ENCODE measurements at places on chromosomes 2 and 18.
A peak's percentile ranks its signal among the peaks of the same experiment; 100 is the strongest.

GRCh38 chr2:40169430-40169829, 282.5 kb downstream of the SLC8A1 start:
- no peak for DNase-seq

DNA sequence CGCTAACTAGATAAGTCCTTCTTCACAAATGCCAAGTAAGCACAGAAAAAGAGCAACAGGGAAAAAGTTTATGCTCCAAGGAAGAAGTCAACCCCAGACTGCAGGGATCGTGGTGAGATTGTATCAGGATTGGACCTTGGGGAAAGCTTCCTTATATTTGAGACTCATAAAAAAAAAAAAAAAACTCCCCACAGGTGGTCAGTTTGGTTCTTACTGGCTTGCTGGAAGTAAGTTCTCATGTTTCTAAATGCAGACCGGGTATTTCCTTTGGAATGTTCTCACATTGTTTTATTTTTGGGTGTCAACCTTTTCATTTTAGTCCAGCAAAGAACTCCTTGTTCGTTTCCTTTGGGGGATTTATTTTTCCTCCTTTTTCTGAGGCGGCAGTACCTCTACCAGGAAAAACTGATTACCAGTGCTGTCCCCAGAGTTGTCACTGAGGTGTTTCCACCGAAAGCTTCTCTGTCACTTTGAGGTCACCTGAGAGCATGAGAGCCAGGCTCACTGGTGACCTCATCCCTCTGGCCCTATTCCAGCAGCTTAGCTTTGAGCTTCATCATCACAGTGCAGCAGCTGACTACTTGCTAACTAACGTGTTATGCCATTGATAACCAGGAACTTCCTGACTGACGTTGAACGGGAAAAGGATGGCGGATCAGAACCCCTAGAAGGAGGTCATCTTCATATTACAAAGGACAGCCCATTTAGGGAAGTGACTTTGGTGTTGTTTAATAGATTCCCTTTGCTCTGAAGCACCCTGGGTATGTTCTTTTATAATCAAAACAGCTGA, 16.8 kb upstream of the ATP8B1 start:
- peak; percentile 88 for DNase-seq

- no peak for DNase-seq
Measured at GRCh38 chr2:84817239-84817655, 63.6 kb downstream of the TRABD2A start.

GRCh38 chr2:201419057-201419635, 32.1 kb downstream of the TRAK2 start:
- no peak for DNase-seq

GRCh38 chr2:5915881-5916310, 223.7 kb downstream of the SOX11 start:
- peak; percentile 87 for DNase-seq

DNA sequence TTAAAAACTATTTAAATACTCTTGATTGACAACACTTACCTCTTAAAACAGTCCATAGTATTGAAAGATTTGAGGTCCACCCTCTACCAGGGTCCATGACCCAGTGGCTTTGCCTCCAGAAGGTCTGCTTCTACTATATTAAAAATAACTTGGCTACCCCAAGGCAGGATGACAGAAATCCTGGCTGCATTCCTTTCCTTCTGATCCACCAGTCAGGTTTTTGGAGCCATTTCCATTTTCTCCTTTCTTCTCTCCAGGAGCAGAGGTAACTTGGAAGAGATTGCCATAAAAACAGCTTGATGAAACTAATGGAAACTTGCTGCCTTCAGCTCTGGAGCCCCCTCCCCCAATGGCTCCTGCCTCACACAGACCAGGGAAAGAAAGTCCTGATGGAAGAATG, 2.6 kb upstream of the FAM171B start:
- no peak for DNase-seq

DNA sequence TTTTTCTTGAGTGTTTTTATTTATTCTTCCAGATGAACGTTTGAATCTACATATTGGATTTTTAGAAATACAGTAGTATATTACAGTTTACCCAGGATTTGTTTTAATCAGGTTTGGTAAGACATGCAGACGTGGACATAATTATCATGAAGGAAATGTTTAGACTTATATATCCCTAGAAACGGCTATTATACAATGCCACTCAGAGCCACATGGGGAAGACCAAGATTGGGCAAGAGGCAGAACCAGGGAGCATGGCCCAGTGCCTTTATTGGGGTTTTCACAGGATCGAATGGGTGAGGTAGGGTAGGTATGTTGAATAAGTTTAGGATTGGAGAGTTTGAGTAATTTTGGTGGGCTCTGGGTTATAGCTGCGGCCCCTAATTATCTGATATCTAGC, 212.2 kb downstream of the CAMKMT start:
- no peak for DNase-seq

DNA sequence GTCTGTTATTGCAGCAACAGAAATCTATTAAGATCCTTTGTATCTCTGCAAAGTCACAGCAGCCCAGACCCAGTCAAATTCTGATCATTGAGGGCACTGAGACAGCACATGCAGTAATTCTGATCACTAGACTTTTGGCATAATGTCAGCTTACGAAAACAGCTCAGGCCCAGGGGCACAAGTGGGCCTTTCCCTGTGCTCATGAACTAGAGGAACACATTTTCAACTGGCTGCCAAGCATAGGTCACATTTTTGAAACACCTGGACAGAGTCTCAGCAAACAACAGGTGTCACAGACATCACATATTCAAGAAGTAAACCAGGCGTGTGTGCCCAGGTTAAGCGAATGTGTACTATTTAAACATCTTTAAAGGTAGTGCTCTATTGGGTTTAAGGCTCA, 13.7 kb downstream of the DOCK10 start:
- DNase-seq = no peak

GRCh38 chr2:196171946-196172345, 568 bp upstream of the STK17B start:
- DNase-seq = no peak

GRCh38 chr2:120949027-120949956, 213.6 kb downstream of the GLI2 start:
- peak; percentile 31 for DNase-seq

DNA sequence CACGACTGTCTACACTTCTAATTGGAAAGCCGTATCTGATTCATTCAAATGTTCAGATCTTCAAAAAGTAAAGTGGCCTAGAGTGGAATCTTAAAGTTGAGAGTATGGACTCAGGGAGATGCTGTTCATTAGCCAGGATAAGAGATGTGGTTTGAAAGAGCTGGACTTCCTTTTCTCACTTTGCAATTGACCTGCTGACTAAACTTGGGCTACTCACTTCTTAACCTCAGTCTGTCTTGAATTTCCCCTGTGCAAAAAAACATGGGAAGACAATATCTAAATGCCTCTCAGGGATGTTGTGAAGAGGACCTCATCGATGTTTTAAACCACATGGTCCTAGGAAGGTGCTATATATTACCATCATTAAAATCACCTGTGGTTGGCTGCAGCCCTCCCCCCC, 64.1 kb downstream of the BCL2 start:
- no peak for DNase-seq

DNA sequence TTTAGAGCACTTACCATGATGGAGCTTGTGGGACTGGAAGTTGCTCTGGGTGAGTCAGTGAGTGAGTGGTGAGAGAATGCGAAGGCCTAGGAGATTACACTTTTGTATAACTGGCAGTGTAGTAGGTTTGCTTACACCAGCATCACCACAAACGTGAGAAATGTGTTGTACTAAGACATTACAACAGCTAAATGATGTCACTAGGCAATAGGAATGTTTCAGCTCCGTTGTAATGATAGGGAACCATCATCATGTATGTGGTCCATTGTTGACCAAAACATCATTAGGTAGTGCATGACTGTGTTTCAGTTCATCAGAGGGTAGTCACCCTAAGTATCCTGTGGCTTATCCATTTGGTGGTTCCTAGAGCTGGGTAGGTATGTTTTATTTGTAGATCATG, 11.9 kb downstream of the ZNF407 start:
- DNase-seq = no peak

DNA sequence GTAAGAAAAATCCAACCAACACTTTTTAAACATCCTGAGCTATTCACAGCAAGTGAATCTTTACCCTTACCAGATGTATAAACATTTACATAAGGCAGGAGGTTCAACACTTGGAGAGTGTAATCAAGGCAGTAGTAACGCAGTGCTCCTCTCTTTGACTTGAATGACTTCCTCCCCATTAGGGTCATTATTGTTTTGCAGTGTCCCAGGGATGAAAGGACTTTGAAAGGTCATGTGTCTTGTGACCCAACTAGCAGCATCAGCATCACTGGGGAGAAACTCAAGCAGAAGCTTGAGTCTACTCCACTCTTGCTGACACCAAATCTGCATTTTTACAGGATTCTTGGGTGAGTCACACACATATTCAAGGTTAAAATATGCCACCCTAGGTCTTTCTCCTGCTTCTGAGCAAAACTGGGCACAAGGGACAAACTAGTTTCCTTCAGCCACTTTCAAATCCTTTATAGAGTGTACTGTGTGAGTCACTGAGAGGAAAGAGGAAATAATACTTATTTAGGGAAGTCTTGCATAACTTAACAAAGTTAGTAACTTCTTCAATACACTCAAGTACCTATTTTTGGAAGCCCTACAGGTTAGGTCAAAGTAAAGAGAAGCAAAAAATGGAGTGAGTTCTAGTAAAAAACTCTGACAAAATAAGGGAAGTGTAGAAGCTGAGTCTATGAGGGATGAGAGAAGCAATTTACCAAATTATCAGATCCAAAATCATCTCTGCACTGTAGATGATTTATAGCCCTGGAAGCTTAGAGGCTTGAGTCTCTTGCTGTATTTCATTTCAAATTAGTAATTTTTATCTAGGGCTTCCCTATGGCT, 51.0 kb upstream of the EML4 start:
- DNase-seq = no peak

GRCh38 chr2:117997872-117998454, 15.9 kb downstream of the CCDC93 start:
- peak; percentile 36 for DNase-seq

DNA sequence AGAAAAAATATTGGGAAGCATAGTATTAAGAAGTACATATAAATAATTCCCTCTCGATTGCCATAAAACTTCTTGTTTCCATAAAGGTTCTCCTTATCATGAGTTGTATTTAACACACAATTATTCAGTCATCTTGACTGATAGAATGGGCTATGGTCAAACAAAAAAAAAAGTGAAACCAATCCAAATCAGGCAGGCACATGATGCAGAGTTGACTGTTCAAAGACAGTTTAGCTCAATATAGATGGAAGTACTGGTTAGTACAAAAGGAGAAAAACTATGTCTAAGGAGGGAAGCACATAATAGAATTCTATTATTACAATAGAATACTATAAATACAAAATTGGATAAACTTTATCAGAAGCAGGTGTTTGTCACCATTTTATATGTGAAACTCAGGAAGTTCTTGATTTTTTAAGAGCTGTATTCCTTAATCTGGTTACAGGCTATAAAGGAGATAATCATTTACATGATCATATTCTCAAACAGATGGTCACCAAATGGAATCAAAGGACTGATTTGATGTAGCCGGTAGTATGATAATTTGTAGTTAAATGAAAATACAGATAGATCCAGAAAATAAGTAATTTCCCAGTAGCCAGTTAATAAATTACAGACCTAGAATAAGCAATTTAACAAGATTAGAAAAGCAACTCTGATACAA, 18.2 kb upstream of the CALCRL start:
- DNase-seq = no peak

- no peak for DNase-seq
Measured at GRCh38 chr2:163441603-163442002, 294.2 kb downstream of the FIGN start.

- DNase-seq = no peak
Measured at GRCh38 chr2:239445771-239446524, 45.1 kb upstream of the HDAC4 start.

GRCh38 chr18:79760881-79761280, 36.9 kb upstream of the KCNG2 start:
- no peak for DNase-seq

DNA sequence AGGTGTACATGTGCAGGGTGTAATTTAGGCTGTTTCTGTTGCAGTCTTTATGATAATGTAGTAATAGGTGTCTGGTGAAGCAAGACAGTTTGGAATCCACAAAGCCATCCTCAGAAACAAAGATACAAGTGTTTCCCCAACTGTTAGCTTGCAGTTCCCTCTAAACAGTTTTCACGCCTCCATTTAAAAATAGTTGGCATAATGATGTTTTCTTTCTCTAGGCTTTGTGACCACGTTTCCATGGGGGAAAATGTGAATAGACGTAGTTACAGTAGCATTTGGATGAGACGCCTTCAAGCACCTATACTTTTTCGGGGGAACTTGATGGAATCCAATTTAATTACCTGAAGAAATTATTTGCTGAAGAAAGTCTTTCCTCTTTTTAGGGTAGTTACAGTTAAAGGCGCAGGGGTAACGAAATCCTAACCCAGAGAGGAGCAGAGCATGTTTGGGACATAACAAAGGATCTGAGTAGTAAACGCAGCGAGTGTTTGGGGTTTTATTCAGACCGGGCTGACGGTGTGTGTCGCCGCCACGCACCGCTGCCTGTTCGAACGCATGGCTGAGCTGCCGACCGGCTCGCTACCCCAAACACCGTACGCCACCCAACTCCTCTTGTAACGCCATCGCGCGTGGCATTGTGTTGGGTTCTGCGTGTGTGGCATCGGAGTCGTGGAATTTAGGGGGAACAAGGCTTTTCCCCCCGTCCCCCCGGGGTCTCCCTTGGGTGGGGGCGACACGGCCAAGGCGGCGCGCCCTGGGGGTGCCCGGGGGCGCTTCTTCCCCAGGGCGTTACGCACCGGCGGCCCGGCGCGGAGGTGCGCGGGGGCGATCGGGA, 681 bp upstream of the NRP2 start:
- DNase-seq = peak; percentile 36

- DNase-seq = no peak
Measured at GRCh38 chr2:108305901-108306300, 17.2 kb downstream of the SULT1C2 start.

DNA sequence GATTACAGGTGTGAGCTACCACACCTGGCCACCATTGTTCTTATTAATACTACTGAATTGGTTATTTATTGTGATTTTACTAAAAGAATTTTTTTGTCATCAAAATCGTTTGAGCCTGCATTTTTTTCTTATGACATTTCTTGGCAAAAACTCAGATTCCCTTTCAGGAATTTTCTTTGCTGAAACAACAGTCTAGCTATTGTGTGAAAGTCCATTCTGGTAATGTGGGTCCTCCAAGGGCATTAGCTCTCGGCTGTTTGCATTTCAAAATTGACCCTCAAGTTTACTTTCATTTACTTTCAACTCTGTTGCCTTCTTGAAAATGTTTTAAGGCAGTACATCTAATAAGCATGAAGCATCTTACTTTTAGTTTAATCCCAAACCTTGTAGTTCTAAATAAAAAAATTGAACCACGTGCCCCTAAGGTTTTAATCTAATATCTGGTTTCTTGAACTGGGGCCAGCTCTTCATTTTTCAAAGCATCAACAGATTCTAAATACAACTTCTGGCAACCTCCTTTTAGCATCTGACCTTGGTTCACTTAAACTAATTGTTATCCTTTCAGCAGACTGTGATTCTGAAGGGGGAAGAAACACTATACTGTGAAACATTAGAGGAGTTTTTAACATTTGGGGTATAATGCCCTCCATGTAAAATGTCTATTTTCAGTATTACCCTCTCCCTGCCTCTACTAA, 325.2 kb upstream of the RAB12 start:
- no peak for DNase-seq

Data from WERI-Rb-1 (cell line).